ENCODE measurements at places on chromosomes 1 and 21.

GRCh38 chr1:230359992-230360668 is 66.0 kb downstream of the PGBD5 start:
- no peak for DNase-seq

DNA sequence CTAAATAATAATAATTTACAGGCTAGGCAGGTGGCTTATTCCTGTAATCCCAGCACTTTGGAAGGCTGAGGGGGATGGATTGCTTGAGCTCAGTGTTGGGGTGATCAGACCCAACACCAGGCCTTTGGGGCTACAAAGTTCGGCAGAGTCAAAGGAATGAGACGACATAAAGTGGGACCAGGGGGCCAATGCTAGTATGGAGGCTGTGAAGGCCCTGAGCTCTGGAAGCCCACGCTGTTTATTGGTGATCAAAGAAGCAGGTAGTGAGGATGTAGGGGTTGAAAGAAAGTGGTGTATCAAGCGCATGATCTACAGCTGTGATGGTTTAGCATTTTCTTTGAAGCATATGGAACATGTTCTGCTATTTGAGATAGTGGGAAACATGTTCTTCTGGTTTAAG is 5.6 kb downstream of the BTBD8 start:
- DNase-seq, result no peak

GRCh38 chr1:111618961-111619634 is 491 bp upstream of the RAP1A start:
- DNase-seq, result no peak

- DNase-seq, result no peak
These were observed 9.7 kb upstream of the CLCC1 start for GRCh38 chr1:108972951-108973350.

DNA sequence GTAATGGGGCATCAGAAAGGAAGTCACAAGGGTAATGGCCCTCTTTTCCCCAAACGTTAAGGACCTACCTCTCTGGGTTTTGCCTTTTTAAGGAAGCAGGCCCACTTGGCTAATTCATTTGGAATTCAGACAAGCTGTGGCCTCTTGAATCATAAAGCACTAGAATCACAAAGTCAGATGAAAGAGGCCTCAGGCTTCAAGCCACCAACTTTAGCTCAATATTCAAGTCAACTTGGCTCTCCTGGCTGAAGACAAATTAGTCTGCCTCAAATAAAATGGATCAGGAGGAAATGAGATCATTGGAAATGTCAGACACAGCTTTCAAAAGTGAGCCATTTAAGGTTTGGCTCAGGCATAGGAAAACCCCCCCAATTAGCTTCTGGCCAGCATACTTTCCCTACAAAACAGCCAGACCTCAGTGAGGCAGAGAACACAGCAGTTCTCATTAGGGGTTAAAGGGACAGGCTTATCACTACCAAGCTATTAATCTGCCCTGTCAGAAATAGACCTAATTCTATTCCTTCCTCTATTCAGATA is 34.3 kb downstream of the SLC35D1 start:
- DNase-seq, result no peak

DNA sequence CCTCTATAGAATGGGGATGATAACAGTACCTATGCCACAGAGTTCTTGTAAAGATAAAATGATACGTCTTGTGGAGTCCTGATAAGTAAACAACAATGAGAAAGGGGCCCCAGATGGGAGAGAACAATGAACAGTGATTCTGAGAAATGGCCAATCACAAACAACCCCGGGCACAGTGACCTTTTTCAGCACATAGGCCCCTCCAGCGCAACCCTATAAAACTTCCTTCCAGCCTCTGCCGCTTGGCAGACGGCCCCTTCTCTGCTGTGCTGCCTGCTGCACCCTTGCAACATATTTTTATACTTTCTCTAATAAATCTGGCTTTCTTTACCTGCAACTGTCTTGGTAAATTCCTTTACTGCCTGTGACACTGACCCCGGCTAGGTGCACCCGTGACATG is 8.9 kb downstream of the RCAN1 start:
- no peak for DNase-seq

DNA sequence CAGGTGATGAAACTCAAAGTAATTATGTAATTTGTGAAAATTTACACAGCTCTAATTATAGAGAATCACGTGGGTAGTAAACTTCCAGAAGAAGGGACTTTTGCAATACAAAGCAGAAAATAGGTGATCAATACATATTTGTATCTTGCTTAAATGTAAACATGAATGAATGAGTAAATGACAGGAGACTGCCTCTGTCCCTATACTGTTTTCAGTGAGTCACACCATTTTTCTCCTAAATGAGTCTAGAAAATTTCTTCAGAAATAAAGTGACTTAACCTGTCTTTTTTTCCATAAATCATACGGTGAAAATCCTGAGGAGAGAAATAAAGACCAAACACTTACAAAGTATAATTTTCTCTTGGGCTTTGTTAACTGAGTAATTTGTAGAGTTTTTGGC is 11.9 kb downstream of the RAP1A start:
- no peak for DNase-seq

- no peak for DNase-seq
These were observed 59.2 kb upstream of the HTR1D start for GRCh38 chr1:23276531-23276930.

GRCh38 chr1:55197099-55197498 is 18.1 kb downstream of the USP24 start:
- no peak for DNase-seq

DNA sequence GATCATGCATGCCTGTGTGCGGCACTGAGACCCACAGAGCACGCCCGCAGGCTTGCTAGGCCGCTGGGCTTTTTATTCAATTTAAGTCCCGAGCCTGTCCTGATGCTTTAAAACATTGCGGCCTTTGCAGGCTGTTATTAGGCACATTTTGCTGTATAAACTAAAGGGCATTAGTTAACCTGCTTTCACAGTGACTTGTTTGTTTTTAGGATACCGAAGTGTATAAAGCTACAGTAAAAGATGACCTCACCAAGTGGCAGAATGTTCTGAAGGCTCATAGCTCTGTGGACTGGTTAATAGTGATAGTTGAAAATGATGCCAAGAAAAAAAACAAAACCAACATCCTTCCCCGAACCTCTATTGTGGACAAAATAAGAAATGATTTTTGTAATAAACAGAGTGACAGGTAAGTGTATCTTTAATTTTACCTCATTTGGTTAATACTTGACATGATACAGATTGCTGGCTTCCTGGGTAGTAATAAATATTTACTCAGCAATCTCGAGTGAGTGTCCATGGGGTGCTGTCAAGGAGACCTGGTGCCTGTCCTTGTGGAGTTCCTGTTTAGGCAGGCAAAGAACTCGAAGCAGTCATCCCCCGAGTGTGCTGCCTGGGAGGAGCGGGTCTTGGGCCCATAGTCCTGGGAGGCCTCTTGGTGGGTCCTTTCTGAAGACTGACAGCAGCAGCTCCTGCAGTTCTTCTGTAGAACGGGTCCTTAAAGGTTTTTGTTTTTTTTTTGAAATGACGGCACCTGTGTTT is 40.1 kb downstream of the TRAPPC10 start:
- DNase-seq, result no peak

GRCh38 chr21:30882866-30883597 is 1.7 kb upstream of the KRTAP11-1 start:
- DNase-seq, result no peak

DNA sequence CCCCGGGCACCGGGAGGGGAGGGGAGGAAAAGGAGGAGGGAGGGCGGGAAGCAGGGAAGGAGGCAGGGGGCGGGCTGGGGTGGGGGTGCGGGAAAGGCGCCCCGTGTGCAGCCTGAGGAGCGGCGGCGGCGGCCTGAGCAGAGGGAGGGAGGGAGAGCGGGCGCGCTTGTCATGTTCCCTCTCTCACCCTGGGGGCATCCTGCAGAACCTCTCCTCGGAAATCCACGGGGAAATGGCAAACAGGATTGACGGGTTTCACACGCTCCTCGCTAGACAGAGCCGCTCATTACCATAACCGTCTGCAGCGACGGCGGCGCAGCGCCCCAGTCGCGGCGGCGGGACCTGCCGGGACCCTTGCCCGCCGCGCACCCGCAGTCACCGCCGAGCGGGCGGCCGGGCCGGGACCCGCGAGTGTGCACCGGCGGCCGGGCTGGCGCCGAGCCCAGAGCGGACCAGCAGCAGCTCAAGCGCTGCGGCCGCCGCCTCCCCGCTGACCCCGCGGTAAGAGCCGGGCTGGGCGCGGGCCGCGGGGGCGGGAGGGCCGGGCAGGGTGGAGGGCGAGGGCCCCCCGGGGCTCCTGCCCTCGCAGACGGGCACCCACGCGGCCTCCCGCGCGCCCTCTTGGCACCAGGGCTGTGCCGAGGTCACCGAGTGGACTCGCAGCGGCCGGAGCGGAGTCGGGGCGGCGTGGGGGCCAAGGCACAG is at the start of gene SERTAD4:
TSS of gene SERTAD4 (plus strand) at position 286 of the 705 bp plus-strand sequence. CDS start 5,165 bp downstream, outside the sequence.
- no peak for DNase-seq

GRCh38 chr1:224256640-224257039 is 73.3 kb downstream of the NVL start:
- DNase-seq, result no peak

- DNase-seq, result no peak
These were observed 70.6 kb downstream of the TGFB2 start for GRCh38 chr1:218415726-218416125.

GRCh38 chr1:53599481-53599880 is 139.5 kb downstream of the GLIS1 start:
- no peak for DNase-seq

DNA sequence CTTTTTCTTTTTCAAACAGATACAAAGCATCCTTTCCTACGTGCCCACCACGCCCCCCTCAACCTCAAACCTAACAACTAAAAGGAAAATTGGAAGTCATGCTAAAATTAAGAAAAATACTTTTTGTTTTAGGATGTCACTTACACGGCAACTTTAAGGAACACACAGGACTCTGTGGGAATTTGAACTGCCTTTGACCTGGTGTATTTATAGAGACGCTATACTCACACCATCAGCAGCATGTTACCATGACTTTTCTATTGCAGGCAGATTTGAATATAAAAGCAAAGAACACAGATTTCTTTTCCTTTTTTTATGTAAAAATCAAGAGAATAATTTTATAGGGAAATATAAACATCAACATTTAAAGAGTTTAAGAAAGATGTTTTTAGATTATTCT is 198.2 kb downstream of the SIPA1L2 start:
- DNase-seq, result no peak
